ENCODE measurements at places on chromosomes 5 and 9.

DNA sequence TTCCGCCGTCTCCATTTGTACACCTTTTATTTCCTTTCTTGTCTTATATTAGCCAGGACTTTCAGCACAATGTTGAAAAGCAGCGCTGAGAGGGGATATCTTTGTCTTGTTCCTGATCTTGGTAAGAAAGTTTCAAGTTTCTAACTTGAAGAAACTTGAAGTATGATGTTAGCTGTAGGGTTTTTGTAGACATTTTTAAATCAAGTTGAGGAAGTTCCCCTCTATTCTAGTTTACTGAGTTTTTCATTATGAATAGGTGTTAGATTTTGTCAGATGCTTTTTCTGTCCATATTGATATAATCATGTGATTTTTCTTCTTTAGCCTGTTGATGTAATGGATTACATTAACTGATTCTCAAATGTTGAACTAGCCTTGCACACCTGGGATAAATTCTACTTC is 425.7 kb downstream of the PIK3R1 start:
- DNase-seq = no peak

DNA sequence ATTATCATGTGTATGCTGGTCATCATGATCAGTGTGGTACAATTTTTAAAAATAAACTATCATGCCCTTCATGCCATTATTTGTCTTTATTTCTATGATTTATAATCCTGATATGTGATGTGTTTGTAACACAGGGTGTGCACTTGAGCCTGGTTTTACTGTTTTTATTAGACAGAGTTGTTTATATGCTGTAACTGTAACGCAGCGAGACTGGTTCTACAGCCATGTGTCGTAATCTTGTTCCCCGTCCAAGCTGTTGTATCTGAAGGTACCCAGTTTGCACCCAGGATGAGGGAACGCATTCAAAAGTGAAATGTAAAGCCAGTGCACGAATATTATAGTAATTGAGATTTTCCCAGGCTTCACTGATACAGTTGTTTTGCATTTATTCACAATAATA is 28.2 kb downstream of the SNX18 start:
- DNase-seq = no peak

DNA sequence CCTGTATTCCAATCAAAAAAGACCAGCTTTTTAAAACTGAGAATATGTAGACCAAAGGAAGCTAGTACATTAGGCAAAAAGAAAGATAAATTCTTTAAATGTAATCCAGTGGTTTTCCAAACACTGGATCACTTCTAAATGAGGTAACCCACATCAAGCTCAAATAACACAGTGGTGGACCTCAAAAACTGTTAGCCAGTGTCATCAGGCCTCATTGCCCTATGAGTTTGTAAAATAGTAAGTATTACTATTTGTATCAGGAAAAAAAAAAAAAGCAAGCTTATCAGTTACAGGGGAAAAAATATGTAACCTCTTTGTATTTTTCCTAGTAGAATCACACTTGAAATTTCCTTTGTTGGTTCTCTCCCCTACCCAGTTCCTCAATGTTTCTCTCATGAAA is 6.7 kb downstream of the MTX3 start:
- no peak for DNase-seq

GRCh38 chr5:88399561-88399960 is 130.9 kb upstream of the TMEM161B start:
- no peak for DNase-seq

DNA sequence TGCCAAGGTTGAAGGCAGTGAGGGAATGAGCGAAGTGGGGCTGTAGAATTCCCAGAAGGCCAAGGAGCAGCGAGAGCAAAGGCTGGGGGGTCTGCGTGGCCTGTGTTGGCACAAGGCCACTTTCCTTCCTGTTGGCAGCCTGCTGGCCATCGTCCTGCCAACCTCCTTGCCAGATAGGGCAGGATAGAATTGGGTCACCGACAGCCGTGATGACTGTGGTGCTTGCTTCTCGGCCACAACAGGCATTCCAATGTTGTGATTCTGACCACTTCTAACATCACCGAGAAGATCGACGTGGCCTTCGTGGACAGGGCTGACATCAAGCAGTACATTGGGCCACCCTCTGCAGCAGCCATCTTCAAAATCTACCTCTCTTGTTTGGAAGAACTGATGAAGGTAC is 18.9 kb downstream of the TRIP13 start:
- peak; percentile 14 for DNase-seq

GRCh38 chr5:157431544-157432200 is 28.3 kb upstream of the NIPAL4 start:
- no peak for DNase-seq

DNA sequence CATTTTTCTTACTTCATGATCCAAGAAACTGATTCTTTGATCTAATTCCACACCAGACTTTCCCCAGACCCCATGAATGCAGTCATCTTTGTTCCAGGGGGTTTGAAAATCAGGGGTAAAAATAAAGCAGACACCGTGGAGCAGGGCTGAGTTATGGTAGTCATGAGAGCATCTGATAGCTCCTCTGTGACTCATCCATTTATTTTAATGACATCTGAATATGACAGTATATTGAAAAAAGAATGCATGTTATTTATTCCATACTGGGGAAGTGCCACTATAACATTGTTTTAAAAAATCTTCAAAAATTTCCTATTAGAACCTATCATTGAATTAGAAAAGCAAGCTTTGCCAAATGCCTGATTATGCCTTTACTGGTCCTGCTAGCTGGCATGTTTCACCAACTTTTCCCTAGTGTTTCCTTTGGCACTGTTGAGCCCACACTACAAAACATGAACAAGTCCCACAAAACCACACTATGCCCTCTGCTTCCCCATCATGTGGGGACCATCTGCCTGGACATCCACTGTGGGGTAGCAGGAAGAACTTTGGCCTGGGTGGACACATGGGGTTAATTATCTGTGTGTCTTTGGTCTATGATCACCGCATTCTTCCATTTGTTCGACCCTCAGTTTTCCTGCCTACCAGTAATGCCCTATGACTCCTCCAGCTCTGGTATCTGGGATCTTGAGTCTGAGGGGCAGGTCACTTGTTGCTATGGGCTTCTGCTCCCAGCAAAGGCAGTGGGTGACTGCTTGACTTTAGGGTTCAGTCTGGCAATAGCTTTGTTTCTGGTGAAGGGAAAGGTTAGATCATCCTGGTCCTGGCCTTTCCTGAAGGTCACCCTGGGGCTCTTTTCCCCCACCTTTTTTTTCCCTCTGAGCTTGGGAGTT is 82.7 kb upstream of the PANK3 start:
- no peak for DNase-seq

GRCh38 chr9:33690143-33690933 is 105.0 kb upstream of the PRSS3 start:
- no peak for DNase-seq

- no peak for DNase-seq
Measured at GRCh38 chr5:135362102-135362501, 36.9 kb downstream of the MACROH2A1 start.

GRCh38 chr5:93602241-93603077 is 19.4 kb downstream of the NR2F1 start:
- DNase-seq = no peak

DNA sequence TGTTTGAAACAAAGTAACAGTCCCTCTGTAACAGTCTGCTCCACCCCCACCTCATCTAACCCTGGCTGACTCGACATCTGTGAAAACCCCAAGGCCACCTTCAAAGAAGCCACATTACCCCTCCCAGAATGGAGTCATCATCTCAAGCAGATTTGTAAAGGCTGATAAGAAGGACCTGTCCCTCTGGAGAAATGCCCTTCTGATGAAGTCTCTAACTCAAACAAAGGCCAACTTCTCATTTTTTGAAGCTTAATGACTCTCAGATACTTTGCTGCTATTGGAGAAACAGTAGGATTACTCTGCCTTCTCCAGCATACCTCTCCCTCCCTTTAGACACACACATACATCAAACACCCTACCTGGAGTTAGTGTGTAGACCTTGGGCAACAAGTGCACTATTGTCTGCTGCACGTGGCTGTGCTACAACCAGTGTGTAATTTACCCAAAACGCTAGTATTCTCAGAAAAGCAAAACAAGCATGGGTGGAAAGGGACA is 5.3 kb upstream of the SUSD1 start:
- peak; percentile 58 for DNase-seq

DNA sequence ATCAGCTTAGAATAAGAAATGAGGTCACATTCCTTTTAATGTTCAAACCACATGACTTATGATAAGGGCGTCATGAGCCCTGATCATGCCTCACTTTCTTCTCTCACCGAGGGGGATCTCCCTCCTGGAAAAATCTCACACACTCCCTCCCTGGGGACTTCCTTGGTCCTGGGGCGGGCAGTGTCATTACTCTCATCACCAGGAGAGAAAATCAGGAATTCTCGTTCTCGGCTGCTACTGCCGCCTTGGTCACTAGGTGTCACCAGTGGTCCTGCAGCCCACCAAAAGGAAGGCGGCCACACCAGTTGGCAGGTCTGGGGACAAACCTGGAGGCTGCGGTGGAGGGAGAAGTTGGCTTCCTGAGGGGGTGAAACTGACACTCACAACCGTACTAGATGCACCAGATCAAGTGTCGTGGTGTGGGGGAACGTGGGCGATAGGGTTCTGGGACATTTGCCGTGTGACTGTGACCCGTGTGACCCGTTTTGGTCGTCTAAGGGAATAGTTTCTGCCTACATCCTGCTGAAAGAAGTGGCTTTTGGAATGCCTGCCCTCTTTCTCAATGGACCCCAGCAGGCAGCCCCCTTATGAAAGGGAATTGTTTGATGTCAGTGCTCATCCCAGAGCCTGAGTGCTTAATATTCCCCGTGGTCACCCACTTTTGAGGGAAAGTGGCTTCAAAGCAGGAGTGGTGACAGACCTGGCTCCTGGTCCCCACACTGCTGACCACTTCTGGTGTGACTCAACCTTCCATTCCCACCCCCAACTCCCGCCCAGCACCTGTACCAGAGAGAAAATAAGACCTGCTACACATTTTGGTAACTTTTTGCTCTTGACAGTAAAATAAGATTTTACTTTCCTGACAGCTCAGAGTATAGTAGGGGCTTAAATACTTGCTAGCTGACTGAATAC is 63.2 kb downstream of the ACER2 start:
- peak; percentile 75 for DNase-seq

GRCh38 chr5:79418276-79418675 is 95.7 kb downstream of the HOMER1 start:
- DNase-seq = no peak

- DNase-seq = no peak
Measured at GRCh38 chr9:71830153-71830552, 61.8 kb upstream of the CEMIP2 start.

DNA sequence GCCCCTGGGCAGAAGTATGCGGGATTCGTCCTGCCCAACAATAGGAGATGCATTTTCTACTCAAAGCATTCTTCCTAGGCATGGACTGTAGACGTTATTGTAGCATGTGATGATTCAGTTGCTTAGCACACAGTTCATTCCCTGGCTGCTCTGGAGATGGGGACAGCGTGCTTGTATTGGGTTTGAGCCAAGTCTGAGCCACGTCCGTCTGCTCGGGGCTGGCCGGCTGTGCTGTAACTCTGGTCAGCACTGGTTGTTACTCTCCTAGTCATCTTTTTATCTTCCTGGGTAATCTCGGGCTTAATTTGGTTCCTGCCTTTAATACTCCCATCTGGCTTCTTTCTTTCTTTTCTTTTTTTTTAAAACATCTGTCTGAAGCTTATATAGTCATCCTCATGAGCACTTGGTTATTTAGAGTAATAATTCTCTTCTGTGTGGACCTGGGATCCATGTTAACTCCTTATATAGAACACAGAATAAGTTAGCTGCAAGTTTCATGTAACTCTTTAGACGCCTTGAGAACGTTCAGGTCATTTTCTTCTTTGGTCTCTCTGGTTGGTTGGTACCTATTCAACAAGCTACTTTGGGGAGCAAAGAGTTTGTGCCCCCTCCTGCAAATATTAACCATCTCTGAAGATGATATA is 118.8 kb upstream of the RPS23 start:
- no peak for DNase-seq

- DNase-seq = no peak
Measured at GRCh38 chr9:134458207-134459108, 132.2 kb downstream of the RXRA start.

DNA sequence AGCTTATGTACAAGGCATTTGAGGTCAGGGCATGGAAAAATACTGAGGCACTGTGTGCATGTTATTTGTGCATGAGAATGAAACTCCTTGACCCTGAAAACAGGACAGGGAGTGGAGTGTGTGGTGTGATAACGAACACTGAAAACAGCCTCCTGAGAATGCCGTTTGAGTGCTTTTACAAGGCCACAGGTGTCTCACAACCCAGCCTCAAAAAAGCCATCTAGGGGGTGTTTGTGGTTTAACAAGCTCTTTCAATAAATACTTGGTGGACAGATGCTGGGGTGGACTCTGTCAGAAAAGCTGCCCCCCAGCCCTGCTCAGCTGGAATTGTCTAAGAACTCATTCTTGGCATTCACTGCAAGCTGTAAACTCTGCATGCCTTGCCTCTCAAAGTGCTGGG is 94.0 kb upstream of the SLC25A48 start:
- DNase-seq = no peak

GRCh38 chr9:114822708-114823107 is 16.9 kb upstream of the TNFSF15 start:
- no peak for DNase-seq

DNA sequence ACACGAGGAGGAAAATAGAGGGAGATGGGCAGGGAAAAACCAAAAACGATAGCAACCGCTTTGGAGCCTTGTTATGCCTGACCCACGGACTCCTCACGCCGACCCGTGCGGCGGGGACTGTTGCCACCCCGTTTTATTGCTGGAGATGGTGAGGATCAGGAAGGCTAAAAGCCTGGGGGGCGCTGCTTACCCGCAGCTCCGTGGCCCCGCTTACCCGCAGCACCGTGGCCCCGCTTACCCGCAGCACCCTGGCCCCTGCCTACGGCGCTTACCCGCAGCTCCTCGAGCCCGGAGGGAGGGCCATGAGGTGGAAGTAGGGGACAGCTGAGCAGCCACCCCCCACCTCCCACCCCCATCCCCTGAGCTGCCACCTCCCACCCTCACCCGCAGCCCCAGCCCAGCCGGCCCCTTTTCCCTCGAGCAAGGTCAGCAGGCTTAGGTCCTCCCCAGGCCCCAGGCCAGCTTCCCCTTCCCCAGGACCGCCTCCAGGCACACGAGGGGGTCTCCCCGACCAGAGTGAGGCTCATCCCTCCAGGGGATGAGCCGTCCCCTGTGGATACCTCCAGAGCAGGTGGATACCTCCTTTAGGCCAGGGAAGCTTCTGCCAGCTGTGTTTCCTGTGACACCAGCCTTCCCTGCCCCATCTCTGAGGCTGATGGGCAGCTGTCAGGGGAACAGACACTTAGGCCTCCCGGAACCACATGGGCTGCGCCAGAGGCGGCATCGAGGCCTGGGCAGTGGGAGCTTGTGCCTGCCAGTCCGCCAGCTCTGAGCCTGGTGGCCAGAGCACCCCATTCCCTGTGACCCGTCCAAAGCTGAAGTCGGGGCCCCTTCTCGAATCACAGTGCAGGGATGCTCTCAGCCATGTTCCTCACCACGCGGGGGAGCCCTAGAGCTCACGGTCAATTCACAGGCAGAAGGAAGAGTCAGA is 92.3 kb downstream of the LMX1B start:
- peak; percentile 89 for DNase-seq

- no peak for DNase-seq
Measured at GRCh38 chr9:106179191-106179590, 484.9 kb downstream of the TMEM38B start.

DNA sequence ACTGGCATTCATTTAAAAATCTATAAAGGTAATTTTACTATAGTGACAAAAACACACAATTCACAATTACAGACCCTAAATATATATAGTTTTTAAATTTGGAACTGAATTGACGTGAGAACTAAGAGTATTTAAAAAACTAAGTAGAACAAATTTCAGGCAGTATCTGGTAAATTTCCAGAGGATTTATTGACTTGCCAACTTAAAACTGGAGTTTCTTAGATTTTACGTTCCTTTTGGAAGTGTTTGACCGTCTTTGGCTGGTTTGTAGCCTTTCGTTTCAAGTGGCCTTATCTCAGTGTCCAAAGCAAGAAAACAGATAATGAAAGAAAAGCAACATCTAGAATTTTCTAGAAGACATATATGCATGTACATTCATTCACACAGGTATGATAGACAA is 234.4 kb upstream of the VLDLR start:
- no peak for DNase-seq
